D721Med (cell line): ENCODE measurements at places on chromosomes 4 and X.

- DNase-seq: no peak
Measured at GRCh38 chr4:3715061-3715854, 50.9 kb upstream of the ADRA2C start.

DNA sequence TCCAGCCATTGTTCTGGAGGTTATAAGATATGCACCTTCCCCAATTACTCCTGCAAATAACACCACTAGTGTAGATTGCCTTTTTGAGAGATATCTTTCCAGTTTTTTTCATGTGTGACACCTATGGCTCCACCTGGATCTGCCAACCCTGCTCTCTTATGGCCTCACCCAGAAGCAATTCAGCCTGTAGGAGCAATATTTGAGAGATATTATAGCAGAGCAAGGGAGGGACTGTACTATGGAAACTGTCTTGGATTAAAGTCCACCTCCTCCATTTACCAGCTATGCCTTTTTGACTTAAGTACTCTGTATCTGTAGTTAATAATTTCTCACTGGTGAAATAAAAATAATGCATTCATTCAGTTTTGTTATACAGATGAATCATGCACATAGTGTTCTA lies 803.5 kb downstream of the NLGN4X start:
- no peak for DNase-seq

DNA sequence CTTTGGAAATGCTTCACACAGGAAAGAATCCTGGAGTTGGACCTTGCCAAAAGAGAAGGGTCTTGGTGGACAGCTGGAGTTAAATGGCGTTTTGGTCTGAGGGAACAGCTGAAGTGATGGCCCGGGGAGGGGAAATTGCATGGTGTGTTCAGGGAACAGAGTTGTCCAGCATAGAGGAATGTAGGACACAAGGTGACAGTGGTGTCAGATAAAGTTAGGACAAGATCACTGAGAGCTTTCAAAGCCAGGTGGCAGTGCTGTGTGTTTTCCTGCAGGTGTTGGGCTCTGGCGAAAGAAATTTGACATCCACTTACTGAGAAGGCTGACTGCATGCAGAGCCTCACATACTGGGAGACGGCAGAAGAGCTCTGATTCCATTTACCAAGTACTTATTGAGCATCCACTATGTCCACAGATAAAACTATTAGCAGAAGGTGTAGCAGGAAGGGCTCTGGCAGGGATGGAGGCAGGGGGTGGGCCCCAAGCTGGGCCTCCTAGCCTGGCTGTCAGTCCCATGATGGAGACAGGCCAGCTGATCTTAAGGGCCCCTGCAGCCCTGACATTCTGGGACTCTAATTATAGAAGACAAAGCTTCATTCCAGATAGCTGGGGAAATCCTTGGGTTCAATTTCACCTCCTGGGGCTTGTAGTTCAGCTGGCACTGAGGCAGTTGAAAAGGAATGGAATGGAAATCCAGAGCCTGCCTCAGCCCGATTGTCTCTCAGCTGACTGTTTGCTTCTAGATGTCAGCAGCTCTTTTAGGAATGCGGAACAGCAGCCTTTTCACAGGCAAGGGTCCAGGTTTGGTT lies 150.2 kb upstream of the MAMLD1 start:
- DNase-seq: no peak

- no peak for DNase-seq
Measured at GRCh38 chrX:136827026-136827425, 46.3 kb upstream of the ARHGEF6 start.

GRCh38 chr4:155434904-155435303 lies 58.1 kb upstream of the MAP9 start:
- no peak for DNase-seq

DNA sequence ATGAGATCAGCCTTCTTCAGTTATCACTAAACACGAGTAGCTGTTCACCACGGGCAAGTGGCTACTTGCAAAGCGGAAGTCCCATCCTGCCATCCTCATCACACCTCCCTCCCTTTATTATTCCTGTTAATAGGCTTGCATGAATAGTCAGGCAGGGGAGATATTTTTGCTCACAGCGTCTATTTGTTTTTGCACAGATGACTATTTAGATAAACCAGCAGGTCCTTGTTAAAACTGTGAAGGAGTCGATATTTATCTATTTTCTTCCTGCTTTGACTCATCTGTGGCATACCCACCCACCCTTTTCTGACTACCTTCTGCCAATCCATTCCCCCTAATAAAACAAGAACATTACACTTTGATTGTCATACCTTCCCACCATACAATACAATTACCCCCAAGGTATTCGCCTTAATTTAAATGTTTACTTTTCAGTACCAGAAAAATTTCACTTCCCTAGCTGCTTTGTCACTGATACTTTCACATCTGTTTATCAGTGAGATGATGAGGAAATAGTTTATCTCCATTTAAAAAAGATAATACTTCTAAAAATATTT lies 96.6 kb upstream of the BANK1 start:
- DNase-seq: no peak

DNA sequence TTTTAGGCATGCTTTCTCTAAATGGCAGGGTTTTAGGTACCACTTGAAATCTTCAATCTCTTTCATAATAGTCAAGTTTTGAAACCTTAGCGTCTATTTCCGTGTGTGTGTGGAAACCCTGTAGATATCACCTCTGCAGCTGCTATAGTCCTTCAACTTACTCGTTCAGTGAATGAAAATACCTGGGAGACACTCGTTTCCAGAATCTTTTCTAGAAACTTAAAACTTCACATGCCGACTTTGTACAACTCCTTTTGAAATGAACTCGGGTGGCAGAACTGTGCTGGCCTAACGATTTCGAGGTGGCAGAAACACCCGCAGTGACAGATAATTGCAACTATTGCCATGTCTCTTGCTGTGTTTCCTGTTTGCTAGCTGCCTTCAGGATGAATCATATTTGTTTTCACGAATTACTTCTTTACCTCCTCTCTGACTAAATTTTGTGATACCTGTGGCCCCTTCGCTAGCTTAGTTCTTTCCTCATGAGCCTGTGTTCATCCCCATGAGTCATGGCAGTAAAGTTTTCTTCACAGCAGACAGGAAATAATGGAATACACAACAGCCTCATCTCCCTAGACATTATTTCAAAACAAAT lies 104.7 kb upstream of the SMIM10 start:
- no peak for DNase-seq

GRCh38 chr4:121299367-121299766 lies 81.5 kb downstream of the QRFPR start:
- no peak for DNase-seq

DNA sequence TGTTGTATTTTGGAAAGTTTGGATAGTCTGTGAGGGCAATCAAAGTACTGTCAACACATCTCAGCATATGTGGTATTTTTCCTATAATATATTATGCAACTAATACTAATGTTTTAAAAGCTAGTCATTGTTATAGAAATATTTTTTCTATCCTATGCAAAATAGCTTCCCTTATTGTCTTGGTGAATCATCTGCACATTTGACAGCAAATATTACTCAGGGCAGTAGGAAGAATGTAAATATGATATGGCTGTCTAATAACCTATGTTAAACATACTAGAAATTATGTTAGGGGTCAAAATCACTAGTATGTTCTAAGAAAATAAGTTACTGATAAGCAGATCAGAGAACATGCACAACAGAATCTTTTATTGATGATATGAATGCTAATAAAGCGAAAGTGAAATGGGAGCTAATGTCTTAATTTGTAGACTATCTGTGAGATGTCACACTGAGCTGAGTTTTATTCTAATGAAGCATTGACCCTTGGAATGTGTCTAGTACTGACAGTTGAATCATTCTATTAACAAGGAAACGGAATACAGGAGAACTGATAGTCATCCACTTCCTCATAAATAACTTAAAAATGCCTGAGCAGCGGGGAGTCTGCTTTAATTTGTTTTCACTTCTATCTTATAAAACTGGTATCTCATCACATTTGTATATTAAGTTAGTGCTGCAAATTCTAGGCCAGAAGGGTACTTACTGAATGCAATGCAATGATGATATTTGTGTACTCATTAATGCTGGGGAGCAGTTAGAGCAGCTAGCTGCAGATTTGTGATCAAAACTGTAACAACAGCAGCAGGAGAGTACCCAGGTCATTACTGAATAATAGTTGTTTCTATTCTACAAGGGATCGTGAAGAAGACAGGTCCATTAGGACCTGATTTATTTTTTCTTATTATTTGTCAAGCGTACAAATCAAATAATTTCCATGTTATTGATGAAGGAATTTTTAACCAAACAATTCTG lies 440.3 kb upstream of the AADAT start:
- DNase-seq: no peak

GRCh38 chrX:12866451-12867377 lies at the start of gene TLR7:
TSS of gene TLR7 (plus strand) at chrX:12867072. CDS start at chrX:12867579, 507 bp downstream.
- no peak for DNase-seq

DNA sequence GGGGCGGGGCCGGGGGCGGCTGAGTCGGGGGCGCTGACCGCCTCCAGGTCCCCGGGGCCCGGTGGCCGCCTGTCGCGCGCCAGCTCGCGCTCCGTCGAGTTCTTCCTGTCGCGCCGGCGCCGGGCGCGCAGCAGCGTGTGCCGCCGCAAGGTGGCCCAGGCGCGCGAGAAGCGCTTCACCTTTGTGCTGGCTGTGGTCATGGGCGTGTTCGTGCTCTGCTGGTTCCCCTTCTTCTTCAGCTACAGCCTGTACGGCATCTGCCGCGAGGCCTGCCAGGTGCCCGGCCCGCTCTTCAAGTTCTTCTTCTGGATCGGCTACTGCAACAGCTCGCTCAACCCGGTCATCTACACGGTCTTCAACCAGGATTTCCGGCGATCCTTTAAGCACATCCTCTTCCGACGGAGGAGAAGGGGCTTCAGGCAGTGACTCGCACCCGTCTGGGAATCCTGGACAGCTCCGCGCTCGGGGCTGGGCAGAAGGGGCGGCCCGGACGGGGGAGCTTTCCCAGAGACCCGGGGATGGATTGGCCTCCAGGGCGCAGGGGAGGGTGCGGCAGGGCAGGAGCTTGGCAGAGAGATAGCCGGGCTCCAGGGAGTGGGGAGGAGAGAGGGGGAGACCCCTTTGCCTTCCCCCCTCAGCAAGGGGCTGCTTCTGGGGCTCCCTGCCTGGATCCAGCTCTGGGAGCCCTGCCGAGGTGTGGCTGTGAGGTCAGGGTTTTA lies 1.5 kb downstream of the ADRA2C start:
- DNase-seq: no peak

DNA sequence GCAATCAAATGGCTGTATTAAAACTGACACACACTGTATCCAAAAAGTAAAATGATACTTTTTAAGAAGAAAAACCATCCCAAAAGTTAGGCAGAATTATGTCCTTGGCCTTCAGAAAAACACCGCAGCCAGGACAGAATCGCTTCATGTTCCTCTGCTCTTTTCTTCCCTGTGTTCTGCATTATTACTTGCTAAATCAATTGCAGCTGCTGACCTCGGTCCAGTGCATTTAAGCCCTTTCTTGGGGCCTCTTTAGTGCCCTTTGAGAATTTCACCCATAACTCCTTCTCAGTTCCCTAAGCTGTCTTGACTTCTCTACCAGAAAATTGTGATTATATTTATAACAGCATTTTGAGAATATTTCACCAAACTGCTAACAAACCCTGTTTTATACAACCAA lies 696.9 kb downstream of the PCDH7 start:
- no peak for DNase-seq

GRCh38 chrX:131988236-131988635 lies 34.9 kb upstream of the STK26 start:
- DNase-seq: no peak

- DNase-seq: no peak
Measured at GRCh38 chr4:96305030-96305429, 465.1 kb downstream of the PDHA2 start.

GRCh38 chrX:42714981-42715700 lies 62.8 kb downstream of the PPP1R2C start:
- DNase-seq: no peak

DNA sequence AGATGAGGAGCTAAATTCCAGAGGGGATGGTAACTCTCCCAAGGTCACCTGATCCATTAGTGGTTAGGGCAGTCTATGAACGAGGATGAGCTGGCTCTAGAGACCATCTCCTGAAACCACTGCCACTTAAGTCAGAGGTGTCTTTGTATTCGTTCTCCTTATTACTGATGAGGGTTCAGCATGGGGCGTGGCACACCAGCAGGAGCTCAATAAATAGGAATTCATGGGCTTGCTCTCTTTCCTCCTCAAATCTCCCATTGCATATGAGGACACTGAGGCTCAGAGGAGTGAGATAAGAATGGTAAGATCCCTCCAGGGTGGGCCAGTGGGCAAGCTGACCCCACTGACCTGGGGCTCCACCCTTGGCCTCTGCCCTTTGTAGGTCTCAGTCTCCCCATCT lies 1.7 kb upstream of the GATA1 start:
- no peak for DNase-seq

- DNase-seq: no peak
Measured at GRCh38 chrX:65241059-65241721, 264.9 kb upstream of the ZC4H2 start.

- DNase-seq: no peak
Measured at GRCh38 chrX:110226931-110227330, 91.0 kb downstream of the AMMECR1 start.

DNA sequence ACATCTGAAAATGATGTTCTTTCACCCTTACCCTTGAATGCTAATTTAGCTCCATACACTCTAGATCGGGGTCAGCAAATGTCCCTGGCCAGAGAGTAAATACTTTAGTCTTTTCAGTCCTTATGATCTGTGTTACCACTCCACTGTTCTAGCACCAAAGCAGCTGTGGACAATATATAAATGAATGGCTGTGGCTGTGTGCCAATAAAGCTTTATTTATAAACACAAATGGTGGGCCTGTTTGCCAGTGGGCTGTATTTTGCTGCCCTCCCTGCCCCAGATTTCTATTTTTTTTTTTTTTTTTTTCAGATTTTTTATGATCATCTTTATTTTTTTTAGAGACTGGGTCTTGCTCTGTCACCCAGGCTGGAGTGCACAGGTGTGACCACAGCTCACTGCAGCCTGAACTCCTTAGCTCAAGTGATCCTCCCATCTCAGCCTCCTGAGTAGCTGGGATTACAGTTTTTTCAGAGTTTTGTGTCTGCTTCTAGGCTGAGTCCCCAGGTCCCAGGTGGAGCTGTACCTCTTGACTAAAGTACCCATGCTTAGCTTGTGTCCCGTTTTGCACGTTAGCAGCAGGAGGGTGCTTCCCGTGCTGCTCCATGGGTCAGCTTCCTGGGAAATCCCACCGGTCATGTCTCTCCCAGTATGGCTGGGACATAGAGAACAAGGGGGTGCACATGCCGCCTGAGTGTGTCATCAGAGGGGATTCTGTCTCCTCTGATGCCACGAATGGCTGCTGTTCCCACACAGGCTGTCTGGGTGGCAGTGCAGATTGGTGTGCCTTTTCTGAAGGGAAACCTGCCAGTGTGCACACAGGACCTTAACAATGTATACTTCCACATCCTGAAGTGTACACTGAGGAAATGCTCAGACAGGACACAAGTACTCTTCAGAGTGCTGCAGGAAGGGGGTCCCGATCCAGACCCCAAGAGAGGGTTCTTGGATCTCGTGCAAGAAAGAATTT lies 16.0 kb upstream of the GRPEL1 start:
- no peak for DNase-seq
